ENCODE measurements at places on chromosomes 2 and 18. TPM values are rescaled to one million over a fixed set of nuclear protein-coding genes. Genes with fewer than 3 reads are reported as not detected.

Gene SERPINB12
- not detected for total RNA-seq

Gene PTPRN
- 0.49 TPM for total RNA-seq

Gene NEURL3
- total RNA-seq: 0.49 TPM

Gene DSG4
- total RNA-seq: under 0.01 TPM

Gene COL3A1
- total RNA-seq: 540 TPM

Gene SERPINB3
- not detected for total RNA-seq

Gene TOGARAM2
- not detected for total RNA-seq

Gene ALPP
- total RNA-seq: not detected

Gene ANKRD30BL
- total RNA-seq: not detected

Gene GALM
- 8.1 TPM for total RNA-seq

Gene ALK
- total RNA-seq: not detected

Gene ANKRD30B
- not detected for total RNA-seq

Gene ALLC
- total RNA-seq: not detected
